ENCODE measurements at places on chromosomes 16 and 17.

- DNase-seq, result no peak
These were observed 147.6 kb upstream of the HLF start for GRCh38 chr17:55117164-55117563.

- DNase-seq, result no peak
These were observed 31.7 kb upstream of the CFAP20 start for GRCh38 chr16:58160855-58161254.

GRCh38 chr17:44183024-44183423 lies 3.7 kb upstream of the TMUB2 start:
- DNase-seq, result no peak

GRCh38 chr17:70168044-70168976 lies 1.0 kb upstream of the KCNJ2 start:
- DNase-seq, result peak; percentile 71

- no peak for DNase-seq
These were observed 15.7 kb upstream of the ALDOA start for GRCh38 chr16:30049871-30050270.

- no peak for DNase-seq
These were observed 27.4 kb downstream of the MYH11 start for GRCh38 chr16:15829460-15829859.

GRCh38 chr16:4384509-4384942 lies 12.9 kb downstream of the VASN start:
- no peak for DNase-seq

DNA sequence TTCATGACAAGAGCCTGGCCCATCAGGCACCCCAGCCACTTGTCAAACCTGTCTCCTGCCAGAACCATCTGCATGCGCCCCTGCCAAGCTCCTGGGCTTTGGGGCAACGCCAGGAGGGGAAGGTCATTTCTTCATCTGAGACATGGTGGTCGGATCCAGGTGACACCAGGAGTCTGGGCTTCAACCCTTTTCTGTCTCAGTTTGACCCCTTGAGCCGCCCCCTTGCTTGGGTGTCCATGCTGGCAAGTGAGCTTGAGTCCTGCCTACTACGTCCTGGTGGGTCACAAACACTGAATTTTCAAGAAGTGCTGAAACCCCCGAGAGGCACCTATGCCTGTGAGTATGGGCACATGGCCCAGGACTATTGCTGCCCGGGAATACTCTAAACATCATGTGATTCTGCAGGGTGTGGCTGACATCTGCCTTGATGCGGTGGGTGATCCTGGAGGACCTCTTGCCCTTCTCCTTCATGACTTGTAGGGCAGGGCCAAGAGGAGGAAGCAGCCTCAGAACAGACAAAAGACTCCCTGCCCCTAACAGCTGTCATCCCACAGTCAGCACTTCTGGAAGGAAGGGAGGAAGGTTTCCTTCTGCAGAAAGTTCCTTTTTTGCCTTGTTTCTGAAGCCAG lies 43.4 kb downstream of the TNFRSF13B start:
- DNase-seq, result no peak

- no peak for DNase-seq
These were observed 45.6 kb downstream of the ERN1 start for GRCh38 chr17:64084086-64084939.

GRCh38 chr17:40124279-40125141 lies 2.7 kb downstream of the MSL1 start:
- no peak for DNase-seq

- DNase-seq, result peak; percentile 3
These were observed 318.3 kb downstream of the PHKB start for GRCh38 chr16:47779201-47780016.

GRCh38 chr17:6497496-6498221 lies 53.4 kb downstream of the PIMREG start:
- DNase-seq, result no peak

DNA sequence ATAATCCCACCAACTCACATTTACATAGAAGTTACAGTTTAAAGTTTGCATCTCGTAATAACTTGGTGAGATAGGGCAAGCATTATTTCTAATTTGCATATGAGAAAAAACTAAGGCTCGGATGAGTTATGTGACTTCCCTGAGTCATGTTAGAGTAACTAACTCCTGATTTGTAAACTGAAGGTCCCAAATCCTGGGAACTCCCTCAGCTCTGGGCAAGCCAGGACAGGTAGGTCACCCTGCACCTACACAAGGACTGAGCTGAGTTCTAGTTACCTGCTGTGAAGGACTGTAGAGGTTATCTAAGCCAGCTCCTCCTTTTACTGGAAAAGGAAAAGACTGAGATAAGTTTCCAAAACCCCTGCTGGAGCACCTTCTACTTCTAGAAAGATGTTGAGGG lies 92.1 kb upstream of the HLF start:
- DNase-seq, result no peak

- DNase-seq, result peak; percentile 47
These were observed 834 bp upstream of the STAT3 start for GRCh38 chr17:42389135-42389417.

DNA sequence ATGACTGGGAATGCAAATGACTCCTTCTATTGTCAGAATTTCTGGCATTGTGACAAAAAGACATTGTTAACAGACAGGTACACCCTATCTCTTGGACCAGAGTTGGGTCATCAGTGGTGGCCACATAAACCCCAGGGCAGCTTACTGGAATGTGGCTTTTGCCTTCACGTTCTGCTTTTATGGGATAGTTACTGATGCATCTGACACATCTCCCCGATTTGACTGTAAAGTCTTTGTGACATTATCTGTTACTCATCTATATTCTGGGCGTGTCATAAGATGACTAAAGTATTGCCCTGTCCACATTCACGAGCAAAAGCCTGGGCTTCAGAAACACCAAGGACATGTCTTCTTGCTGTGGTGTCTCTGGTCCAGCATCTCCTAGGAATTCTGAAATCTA lies 18.7 kb upstream of the AQP8 start:
- no peak for DNase-seq

GRCh38 chr16:64089697-64090096 lies 1032.2 kb downstream of the CDH11 start:
- peak; percentile 4 for DNase-seq

GRCh38 chr16:5653041-5653440 lies 555.4 kb upstream of the EEF2KMT start:
- no peak for DNase-seq

- no peak for DNase-seq
These were observed 18.2 kb downstream of the C16orf95 start for GRCh38 chr16:87298857-87299465.

DNA sequence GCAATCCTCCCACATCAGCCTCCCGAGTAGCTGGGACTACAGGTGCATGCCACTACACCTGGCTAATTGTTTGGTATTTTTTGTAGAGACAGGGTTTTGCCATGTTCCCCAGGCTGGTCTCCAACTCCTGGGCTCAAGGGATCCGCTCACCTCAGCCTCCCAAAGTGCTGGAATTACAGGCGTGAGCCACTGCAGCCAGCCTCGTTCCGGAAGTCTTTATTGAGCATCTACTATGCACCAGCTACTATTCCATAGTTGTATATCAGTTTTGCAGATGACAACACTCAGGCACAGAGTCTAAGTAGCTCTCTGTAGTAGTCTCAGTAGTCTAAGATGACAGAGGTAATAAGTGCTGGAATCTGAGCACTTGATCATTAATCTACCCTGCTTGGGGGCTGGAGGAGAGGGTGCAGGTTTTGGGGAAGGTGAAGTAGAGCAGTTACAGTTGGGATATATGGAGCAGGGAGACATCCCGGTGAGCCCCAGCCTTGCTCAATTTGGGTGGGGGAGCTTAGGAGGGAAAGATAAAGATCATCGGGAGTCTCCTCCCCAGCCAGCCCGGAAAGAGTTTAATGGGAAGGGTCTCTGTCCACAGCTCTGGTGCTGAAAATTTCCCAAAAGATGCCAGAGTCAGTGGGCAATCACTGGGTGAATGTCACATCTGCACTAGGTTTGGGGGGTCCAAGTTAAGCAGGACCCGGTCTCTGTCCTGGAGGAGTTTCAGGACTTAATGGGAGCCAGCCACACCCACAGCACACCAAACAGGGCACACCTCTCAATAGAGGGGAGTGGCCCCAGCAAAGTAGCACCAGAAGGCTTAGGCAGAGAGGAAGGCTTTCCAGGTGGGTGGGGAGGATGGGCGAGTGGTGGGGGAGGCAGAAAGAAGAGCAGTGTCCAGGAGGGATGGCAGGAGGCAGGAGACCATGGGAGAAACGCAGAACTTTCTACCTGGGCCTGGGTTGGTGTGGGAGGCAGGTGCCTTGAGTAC lies 1.7 kb downstream of the OTOP3 start:
- no peak for DNase-seq

- no peak for DNase-seq
These were observed 143.9 kb downstream of the KCNJ2 start for GRCh38 chr17:70313086-70313852.

DNA sequence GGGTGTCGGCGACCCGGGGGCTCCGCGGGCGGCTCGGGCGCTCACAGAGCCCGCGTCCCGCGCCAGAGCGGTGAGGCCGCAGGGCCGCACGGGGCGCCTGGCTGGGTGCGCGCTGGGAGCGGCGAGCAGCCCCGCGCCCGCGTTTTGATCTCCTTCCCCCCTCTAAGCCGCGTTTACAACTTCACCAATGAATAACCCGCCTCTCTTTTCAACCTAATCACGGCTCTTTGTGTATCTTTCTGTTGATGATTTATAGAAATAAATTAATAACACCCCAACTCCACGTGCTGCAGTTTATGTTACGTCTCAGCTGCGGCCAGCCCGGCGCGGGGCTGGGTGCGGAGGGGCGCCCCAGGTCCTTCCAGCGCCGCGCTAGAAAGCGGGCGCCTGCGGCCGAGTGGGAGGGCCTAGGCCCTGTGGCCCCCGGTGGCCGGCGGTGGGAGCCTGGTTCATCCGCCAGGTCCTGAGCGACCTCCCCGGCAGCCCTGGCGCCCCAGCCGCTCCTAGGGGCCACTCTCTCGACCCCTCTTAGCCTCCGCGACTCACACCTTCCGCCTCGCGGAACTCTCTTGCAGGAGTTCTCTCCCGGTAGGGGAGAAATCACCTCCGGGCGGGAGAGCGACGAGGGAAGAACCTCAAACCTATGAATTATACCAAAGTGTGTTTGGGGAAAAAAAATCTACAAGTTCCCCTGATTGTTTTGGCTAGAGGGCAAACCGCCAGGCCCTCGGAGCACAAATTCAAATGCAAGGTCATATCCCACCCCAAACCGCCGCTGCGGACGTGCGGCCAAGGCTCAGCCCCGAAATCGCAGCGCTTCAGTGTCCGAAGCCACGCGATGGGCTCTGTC lies 1.9 kb downstream of the HNF1B start:
- no peak for DNase-seq

GRCh38 chr16:89383095-89384003 lies 107.0 kb downstream of the ANKRD11 start:
- no peak for DNase-seq

GRCh38 chr17:42329025-42329976 lies 41.0 kb downstream of the STAT5A start:
- no peak for DNase-seq

GRCh38 chr17:36864827-36865430 lies 72.3 kb upstream of the LHX1 start:
- no peak for DNase-seq

- DNase-seq, result no peak
These were observed 7.2 kb upstream of the MTMR4 start for GRCh38 chr17:58521680-58522079.

DNA sequence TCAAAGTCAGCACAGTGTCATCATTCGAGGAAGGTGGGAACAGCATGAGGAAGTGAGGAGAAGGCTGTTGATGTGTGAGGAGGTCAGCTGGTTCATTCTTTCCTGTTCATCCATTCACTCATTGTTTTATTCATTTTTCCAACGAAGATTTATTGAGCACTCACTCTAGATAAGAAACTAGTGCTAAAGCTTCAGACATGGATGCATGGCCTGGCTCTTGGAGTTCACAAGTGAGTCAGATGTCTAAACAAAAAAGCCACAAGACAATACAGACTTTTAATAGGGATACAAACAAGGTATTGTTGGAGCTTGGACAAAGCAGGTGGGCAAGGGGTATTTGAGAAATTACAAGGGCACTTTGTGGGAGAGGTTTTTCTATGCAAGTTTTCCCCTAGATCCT lies 31.3 kb upstream of the MPHOSPH6 start:
- DNase-seq, result no peak

- DNase-seq, result no peak
These were observed 9.0 kb downstream of the NME3 start for GRCh38 chr16:1762196-1762878.

DNA sequence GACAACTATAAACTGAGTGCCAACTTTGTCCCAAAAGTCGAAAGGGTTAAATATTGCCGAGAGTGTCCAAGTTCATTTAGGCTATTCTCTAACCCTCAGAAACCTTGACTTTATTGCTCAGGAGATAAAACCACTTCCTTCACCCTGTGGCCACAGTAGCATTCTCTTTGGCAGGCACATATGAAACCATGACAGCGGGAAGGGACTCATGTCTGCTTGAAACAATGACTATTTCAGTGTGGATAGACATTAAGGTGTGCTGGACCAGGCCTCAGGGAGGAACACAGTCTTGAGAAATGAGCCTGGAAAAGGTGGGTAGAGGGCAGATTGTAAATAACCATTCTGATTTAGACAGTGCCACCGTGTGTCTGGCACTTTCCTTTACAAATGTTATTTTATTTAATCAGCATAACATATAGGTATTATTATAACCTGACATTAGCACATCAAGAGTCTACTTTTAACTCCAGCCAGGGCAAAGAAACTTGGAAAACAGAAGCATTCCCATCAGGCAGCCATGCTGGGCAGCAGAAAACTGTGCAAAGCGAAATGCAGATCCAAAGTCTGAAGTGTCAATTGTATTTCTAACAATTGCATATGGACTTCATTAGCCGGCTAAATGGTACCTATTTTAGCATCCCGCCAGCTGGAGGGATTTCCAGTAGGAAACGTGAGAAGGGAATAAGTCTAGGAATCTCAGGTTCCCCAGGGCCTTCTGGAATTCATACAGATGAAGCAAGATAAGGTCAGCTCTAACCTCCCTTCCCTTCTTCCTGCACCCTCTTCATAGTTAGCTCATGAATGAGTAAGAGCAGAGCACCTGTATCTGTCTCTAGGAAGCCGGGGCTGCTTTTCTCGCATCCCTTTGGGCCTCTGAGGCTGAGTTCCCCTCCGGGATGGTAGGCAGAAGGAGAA lies 212.8 kb upstream of the ELAC2 start:
- DNase-seq, result no peak

- peak; percentile 91 for DNase-seq
These were observed 14.4 kb upstream of the ALDH3A1 start for GRCh38 chr17:19762515-19762961.

DNA sequence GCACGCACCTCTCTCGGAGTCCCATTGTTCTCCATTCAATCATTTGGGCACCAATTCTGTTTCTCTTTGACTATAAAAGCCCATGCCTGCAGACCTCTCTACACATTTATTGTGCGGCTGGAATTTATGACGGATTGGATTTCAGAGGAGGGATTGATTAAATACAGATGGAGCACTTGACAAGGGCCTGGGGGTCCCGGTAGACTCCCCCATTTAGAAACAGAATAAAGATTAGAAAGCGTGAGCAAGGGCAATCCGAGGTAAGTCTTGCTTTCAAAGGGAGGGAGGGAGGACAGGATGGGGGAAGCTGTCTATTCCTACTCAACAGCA lies 15.1 kb upstream of the PITPNM3 start:
- no peak for DNase-seq

- no peak for DNase-seq
These were observed 10.9 kb downstream of the SLC13A2 start for GRCh38 chr17:28484296-28484695.
